Peyer's patch (tissue), 4 donors: ENCODE measurements at places on chromosomes 16 and 17.

GRCh38 chr16:83366228-83366627, 441.6 kb upstream of the HSBP1 start:
- DNase-seq = no peak
- no peaks in the 10 kb centered on the region for H3K27me3 ChIP-seq
- no peaks in the 10 kb centered on the region for H3K4me1 ChIP-seq
- no peaks in the 10 kb centered on the region for H3K36me3 ChIP-seq

DNA sequence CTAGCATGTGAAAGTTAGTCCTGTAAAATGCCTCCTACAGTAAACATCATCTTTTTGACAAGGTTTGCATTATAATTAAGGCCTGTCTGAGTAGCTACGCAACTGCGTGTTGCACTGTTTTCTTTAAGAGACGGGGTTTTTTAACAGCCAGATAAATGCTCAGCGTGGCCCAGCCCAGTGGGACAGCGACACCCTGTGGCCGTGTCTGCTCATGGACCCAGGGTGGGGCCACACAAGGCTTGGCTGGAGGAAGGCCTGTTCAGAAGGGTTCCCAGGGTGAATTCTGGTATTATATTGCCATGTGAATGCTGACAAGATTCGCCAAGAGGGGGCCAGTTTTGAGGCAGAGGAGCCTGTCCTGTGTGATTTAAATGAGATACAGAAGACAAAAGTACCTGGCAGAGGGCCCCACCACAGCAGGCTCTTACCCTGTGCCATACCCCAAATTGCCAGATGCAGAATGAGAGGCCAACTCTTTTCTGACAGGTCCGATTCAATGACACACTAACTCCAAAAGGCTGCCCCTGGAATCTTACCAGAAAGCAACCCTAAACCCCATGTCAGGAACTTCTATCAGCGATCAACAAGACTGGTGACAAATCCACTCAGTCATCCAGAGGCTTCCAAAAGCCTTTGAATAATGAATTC, 65.9 kb upstream of the IRX6 start:
- no peaks in the 10 kb centered on the region for H3K27me3 ChIP-seq
- no peak overlapping the region for H3K27ac ChIP-seq
- H3K4me1 ChIP-seq = no peaks in the 10 kb centered on the region
- DNase-seq = peak; percentile 58
- no peaks in the 10 kb centered on the region for H3K36me3 ChIP-seq

DNA sequence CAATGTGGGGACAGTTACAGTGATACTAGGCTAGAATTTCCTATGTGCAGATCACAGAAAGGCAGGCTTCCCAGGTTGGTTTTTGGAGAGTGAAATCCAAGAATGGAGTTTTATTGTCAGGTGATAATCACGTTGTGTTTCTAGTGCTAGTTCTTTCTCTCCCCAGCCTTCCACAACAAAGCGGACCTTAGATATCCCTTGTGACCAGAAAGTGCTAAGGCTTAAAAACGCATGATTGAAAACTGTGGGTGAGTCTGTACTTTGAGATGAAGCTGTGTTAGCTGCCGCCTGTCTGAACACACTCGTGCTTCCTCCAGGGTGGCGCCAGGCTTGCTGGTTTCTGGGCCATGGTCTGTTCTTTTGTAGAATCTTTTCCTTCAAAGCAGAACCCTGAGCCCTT, 52.1 kb downstream of the BANP start:
- no peaks in the 10 kb centered on the region for H3K4me1 ChIP-seq
- H3K4me3 ChIP-seq = no peak overlapping the region
- H3K27ac ChIP-seq = no peak overlapping the region
- no peaks in the 10 kb centered on the region for H3K36me3 ChIP-seq
- no peaks in the 10 kb centered on the region for H3K27me3 ChIP-seq

DNA sequence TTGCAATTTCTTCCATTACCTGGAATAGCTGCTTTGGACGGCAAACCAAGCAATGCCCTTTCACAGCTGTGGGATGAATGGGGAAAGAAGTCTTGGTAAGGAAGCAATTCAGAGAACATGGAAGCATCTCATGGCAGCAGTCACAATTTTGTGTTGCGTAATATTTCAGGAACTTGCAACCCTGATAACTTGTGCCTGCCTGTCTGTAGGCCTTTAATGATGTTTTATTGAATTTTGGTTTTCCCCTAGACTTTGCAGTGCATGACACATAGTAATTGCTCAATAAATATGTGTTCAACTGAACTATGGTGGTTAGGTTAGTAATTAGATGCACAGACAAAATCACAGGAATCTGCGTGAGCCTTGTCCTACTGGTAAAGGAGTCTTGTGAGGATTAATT, 439.5 kb downstream of the WWOX start:
- no peak overlapping the region for H3K27ac ChIP-seq
- H3K27me3 ChIP-seq = no peaks in the 10 kb centered on the region
- no peaks in the 10 kb centered on the region for H3K4me1 ChIP-seq
- no peaks in the 10 kb centered on the region for H3K36me3 ChIP-seq
- no peak for DNase-seq

DNA sequence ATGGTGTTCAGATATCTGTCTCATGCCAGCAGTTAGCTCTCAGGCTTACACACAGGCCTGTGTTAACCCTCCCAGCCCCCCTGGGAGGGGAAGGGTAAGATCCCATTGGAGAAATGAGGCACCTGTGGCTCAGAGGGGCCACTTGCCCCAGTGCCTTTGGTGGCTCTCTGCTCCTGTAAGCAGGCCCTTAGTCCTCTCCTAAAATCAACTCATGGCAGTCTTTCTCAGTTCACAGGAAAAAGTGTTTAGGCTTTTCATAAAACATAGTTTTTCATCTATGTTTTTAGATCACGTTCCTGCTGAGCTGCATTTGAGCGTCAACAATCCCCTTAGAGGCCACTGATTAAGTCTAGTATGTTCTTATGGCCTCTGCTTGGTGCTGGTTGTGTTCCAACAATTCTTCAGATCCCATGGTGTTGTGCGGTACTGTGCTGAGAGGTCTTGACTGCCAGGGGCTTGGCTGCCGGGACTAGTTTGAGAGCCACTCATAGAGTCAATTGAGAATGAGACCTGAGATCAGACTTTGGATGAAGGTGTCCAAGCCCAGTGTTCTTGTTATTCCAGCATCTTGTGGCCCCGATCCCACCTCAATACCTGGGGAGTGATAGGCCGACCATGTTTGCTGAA, 10.6 kb downstream of the TAOK2 start:
- no peaks in the 10 kb centered on the region for H3K4me1 ChIP-seq
- no peak overlapping the region for H3K27ac ChIP-seq
- no peak overlapping the region for H3K4me3 ChIP-seq

- H3K27me3 ChIP-seq = no peaks in the 10 kb centered on the region
- no peak overlapping the region for H3K4me3 ChIP-seq
- DNase-seq = peak; percentile 89
- peaks cover 23% of the 10 kb centered on the region for H3K4me1 ChIP-seq
Observed at GRCh38 chr17:46940692-46941404, 17.9 kb downstream of the GOSR2 start.

- H3K36me3 ChIP-seq = no peaks in the 10 kb centered on the region
- no peak for DNase-seq
- no peaks in the 10 kb centered on the region for H3K27me3 ChIP-seq
- H3K27ac ChIP-seq = no peak overlapping the region
Observed at GRCh38 chr16:16048904-16049582, 99.6 kb downstream of the ABCC1 start.

DNA sequence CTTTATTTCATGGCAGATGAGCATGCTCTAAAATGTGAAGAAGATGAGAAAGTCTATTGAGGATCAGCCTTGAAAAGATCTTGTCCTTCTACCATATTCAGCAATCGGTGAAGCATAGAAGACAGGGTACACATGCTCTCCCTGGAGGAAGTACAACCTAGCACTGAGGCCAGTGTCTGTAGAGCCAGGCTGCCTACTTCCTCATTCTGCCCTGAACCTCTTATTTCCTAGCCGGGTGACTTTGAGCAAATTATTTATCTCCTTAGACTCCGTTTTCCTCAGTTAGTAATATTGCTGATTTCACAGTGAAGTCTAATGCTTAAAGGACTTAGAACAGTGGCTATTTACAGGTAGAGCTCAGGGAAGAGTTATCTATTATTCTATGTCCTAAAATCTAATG, 58.4 kb downstream of the TMEM100 start:
- no peaks in the 10 kb centered on the region for H3K4me1 ChIP-seq
- no peak overlapping the region for H3K4me3 ChIP-seq
- no peak overlapping the region for H3K27ac ChIP-seq
- DNase-seq = peak; percentile 17
- no peaks in the 10 kb centered on the region for H3K36me3 ChIP-seq
- H3K27me3 ChIP-seq = no peaks in the 10 kb centered on the region

GRCh38 chr17:3738562-3739295, 15.0 kb downstream of the HASPIN start:
- H3K4me1 ChIP-seq = peaks cover 22% of the 10 kb centered on the region
- H3K27ac ChIP-seq = peak overlapping the region; percentile 49
- DNase-seq = peak; percentile 73

- no peaks in the 10 kb centered on the region for H3K4me1 ChIP-seq
- no peaks in the 10 kb centered on the region for H3K36me3 ChIP-seq
- H3K4me3 ChIP-seq = no peak overlapping the region
- no peak overlapping the region for H3K27ac ChIP-seq
- no peaks in the 10 kb centered on the region for H3K27me3 ChIP-seq
- no peak for DNase-seq
Observed at GRCh38 chr16:49634235-49635008, 221.5 kb downstream of the ZNF423 start.

DNA sequence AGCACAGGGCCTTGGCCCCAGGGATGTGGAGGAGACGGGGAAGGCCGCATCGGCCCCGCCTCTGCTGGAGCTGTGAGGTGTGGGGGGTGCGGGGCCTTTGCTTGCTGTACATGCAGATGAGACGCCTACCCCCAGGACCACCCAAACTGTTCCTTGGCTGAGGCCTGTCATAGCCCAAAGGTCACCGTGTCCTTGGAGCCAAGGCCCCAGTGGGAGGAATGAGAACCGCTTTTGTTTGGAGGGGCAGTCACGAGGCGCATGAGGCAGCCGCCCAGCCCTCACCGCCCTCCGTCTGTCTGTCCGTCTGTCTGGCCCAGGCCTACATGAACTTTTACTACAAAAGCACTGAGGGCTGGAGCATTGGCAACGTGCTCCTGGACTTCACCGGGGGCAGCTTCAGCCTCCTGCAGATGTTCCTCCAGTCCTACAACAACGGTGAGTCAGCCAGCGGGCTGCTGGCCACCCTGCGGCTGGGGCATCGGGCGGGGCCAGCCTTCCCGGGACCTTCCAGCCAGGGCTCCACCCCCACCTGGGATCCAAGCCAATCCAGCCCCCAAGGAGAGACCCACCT, 8.8 kb downstream of the TAX1BP3 start:
- H3K4me1 ChIP-seq = peaks cover 16% of the 10 kb centered on the region
- H3K27ac ChIP-seq = peak overlapping the region; percentile 18
- peak; percentile 71 for DNase-seq
- peaks cover 46% of the 10 kb centered on the region for H3K36me3 ChIP-seq
- no peaks in the 10 kb centered on the region for H3K27me3 ChIP-seq

GRCh38 chr16:28062847-28063521, 530 bp downstream of the GSG1L start:
- peaks cover 17% of the 10 kb centered on the region for H3K27me3 ChIP-seq
- no peak for DNase-seq

GRCh38 chr17:15270628-15271381, 5.7 kb upstream of the PMP22 start:
- H3K4me3 ChIP-seq = no peak overlapping the region
- H3K4me1 ChIP-seq = no peaks in the 10 kb centered on the region
- no peak overlapping the region for H3K27ac ChIP-seq
